ENCODE measurements at places on chromosomes 7 and 10.

GRCh38 chr10:99730026-99730425, 1.9 kb downstream of the COX15 start:
- DNase-seq: no peak

GRCh38 chr10:59702347-59702746, 7.3 kb downstream of the SLC16A9 start:
- DNase-seq: no peak

GRCh38 chr7:33733870-33734650, 171.3 kb upstream of the BMPER start:
- DNase-seq: no peak

DNA sequence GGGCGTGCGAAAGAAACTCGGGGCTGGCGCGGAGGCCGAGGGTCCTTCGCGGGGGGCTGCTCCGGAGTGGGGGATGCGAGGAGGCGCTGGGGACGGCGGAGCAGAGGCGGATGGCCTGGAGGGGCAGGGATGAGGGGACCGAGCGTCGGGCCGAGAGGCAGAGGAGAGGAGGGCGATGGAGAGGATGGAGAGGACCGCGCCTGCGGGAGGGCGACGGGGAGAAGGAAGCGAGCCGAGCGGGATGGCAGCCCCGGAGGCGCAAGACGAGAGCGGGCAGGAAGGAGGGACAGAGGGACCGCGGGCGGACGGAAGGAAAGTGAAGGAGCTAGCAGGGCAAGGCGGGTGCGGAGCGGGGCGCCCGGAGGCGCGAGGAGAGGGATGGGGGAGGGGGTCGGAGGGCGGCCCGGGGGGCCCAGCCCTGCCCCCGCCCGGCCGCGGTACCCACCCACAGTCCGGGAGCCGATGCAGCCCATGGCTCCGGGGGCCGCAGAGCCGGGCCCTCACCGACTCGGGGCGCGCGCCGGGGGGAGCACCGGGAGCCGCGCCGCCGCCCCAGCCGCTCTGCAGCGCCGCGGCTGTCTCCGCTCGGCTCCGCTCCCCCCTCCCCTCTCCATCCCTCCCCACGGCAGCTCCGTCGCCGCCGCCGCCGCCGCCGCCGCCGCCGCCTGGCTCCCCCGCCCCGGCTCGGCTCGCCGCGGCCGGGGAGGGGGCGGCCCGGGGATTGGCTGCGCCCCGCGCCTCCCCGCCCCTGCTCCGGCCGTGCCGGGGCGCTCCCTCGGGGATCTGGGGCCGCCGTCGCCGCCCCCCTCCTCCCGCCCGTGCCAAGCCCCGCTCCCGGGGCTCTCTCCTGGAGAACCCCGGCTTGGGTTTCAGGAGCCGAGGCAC, at the start of gene FAM131B:
FAM131B (minus strand) TSS at position 583 of the 885 bp plus-strand sequence; CDS start at position 473, 110 bp downstream.
- DNase-seq: peak; percentile 76

DNA sequence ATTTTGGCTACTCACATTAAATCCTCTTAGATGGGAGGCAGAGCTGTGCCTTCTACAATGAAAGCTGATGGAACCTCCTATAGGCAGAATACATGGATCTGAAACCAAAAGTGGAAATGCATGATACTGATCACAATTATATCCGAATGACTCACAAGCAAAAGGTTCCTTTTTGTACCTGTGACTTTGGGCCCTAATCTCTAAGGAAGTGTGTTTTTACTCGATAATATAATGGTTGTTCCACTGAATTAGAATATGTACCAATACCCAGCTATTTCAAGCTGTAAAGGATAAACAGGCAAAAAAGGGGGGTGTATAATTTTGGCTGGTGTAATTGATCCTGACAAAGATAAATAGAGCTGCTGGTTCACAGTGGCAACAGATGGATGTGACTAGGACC, 17.6 kb upstream of the LAMB1 start:
- no peak for DNase-seq

- no peak for DNase-seq
These were observed 268.2 kb downstream of the CCDC3 start for GRCh38 chr10:12733271-12733670.

- no peak for DNase-seq
These were observed 569.4 kb downstream of the PTPRN2 start for GRCh38 chr7:158018098-158018762.

DNA sequence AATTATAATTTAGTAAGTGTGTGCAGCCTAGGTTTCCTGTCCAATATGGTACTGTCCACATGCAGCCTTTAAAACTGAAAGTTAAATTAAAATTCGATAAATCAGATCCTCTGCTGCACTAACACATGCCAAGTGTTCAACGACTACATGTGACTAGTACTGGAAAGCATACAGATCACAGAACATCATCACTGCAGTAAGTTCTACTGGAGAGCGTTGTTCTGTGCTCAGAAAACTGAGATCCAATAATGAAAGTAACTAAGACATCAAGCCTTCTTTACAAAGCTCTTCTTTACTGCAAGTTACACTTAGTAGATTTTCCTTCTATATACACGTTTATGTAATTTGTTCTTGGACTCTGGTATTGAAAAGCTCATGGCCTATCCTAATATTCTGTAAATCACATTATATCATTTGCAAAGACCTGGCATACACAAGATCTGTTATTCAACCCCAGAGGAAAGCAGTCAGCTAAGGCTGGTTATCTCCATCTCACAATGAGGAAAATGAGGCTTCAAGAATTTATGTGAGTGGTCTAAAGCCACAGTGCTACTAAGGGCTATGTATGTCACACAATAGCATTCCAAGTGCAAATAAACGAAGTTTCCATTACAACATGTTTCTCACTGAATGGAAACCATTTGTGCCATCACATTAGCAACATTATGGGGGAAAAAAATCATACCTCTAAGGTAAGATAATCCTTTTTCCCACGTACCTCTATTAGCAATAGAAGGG, 77.6 kb downstream of the VPS41 start:
- no peak for DNase-seq

GRCh38 chr7:39554583-39555165, 11.5 kb upstream of the YAE1 start:
- DNase-seq: no peak

DNA sequence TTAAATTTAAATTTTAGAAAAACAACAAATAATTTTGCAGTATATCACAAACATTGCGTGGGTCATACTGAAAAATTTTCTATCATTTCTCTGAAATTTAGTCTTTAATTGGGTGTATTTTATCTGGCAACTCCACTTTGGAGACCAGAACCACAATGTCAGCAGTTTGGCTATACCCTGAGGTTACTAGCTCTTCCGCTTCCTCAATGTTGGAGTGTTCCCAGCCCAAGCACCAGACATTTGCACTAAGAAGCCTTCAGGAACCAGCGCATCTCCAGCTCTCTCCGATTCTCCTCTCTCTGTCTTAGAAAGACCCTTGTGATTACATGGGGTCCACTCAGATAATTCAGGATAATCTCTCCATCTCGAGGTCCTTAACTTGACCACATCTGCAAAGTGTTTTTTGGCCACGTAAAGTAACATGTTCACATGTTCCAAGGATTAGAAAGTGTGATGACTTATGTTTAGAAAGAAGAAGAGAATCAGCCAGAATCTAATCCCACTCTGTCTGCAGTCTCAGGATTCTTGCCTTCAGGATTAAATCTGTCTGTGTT, 43.1 kb upstream of the ADRB1 start:
- DNase-seq: no peak

GRCh38 chr10:102450374-102451104, 804 bp downstream of the C10orf95 start:
- peak; percentile 97 for DNase-seq

DNA sequence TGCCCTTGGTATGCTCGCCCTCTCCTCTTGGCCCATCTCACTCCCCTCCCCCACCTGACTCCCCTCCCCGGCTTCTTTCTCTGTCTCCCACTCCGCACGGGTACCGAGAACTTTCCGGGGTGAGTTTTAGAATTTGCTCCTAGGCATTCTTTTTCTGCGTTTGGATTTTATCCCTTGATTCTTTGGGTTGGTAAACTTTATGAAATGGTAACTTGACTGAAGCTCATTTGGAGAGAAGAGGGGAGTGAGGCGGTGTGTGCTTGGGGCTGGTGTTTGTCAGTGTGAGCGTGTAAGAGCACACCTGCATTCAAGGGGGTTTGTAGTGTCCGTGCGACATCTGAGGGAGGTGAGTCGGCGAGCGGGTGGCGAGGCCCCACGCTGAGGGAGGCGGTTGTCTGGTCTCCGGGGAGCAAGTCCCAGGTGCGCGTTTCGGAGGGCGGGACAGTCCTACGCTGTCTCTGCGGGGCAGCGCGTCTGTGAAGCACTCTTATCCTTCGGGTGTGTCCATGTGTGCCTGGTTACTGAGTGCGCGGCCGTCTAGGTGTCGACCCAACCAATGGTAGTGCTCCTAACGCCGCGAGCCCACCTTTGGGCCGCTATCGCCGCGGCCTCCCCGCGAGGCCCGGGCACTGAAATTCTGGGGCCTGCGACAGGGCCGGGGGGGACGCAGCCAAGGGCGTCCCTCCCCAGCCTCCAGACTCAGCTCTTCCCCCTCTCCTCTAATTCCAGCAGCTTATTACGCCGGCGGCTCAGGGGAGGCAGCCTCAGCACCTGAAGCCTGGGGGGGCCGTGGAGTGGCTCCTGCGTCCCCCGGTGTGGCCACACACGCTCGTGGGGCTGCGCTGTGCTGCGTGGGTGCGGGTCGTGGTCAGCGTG, 2.6 kb upstream of the ZNF503 start:
- no peak for DNase-seq

DNA sequence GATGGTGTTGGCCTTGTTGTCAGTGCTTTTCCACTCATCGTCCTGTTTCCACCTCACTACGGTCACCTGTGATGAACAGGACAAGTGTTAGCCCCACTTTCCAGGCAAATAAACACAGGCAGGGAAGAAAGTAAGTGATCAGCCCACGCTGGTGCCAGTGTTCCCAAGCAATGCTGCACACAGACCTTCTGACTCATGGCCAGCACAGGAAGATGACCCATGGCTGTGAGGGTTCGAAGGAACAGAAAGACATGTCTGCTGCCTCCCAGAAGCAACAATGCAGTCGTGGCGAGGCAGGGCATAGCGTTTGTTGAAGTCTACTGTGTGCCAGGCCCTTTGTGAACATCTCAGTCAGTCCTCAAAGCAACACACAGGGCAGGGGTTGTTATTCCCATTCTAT, 35.7 kb downstream of the SLC29A3 start:
- DNase-seq: no peak

GRCh38 chr7:126720232-126720631, 532.5 kb downstream of the GRM8 start:
- no peak for DNase-seq

DNA sequence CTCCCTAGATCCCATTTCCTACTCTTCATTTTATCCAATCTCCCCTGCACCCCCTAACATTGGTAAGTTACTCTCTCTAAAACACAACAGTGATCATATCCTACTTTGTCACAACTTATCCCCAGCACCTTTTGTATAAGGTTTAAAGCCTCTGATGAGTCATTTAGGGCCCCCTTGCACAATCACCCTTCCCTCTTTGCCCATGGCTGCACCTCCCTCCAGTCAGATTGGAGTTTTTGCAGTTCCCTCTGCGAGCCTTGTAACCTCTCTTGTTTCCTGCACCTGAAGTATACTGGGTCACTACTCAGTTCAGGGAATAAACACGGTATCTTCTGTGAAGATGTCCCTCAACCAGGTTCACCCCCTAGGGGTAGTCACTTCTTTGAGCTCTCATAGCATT, 55.9 kb upstream of the ADRB1 start:
- DNase-seq: no peak

- DNase-seq: no peak
These were observed 407 bp upstream of the MKRN1 start for GRCh38 chr7:140479739-140480084.

DNA sequence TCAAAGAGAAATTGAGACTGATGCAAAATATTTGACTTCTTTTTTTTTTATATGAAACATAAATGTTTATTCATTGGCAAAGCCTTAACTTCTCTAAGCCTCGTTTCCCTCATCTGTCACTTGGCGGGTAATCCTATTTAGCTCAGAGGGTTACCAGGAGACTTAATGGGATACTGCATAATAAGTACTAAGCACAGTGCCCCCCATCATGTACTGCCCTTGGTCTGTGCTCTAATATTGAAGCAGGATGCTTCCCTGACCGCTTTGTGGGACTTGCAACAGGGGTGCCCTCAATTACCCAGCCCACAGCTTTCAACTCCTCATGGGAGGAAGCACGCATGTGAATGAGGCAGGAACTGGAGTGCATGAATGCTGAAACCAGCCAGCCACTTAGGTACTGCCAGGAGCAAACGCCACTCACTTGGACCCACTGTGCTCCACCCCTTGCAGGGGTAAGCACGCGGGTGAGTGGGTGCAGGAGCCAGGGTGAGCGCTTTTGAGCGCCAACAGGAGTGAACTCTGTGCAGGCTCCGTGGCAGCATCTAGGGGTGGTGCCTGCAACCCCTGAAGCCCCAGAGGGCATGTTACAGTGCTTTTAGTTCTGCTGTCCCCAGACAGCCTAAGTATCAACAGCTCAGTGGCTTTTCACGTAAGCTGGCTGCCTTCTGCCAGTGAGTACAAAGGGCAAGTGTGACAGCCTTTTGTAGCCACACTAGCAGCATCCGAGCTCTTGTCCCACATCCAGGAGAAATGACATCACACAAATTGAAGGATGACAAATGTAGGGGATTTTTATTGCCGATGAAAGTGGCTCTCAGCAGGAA, 209.8 kb upstream of the C7orf33 start:
- DNase-seq: no peak

DNA sequence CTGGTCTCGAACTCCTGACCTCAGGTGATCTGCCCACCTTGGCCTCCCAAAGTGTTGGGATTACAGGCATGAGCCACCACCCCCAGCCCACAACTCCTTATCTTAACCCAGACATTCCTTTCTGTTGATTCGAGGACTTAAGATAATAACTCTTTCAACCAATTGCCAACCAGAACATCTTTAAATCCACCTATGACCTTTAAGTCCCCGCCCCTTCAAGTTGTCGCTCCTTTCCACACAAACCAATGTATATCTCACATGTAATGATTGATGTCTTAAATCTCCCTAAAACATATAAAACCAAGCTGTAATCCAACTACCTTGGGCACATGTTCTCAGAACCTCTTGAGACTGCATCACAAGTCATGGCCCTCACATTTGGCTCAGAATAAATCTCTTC, 7.8 kb upstream of the ANKRD2 start:
- no peak for DNase-seq

DNA sequence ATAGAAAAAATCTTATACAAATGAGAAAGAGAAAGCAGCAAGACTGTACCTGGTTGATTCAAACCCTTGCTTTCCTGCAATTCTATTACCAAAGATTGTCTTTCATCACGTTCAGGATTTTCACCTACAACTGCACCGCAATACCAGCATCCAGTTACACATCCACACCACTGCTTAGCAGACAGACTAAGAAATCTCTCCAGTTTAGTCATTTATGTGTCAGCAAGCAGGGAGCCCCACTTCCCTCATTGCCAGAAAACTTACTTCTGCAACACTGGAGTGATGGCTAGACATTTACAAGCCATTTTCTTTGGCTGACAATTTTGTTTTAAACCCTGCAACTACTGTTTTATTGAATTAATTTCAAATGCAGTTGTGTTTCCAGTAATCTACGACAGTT, 359.6 kb upstream of the MEOX2 start:
- DNase-seq: no peak

- peak; percentile 80 for DNase-seq
These were observed 68.8 kb downstream of the OSBPL3 start for GRCh38 chr7:24911213-24911603.

- peak; percentile 8 for DNase-seq
These were observed 177.6 kb upstream of the SLC25A13 start for GRCh38 chr7:96499532-96499931.

All from activated CD4-positive, alpha-beta T cell treated with anti-CD3 and anti-CD28 coated beads, Interleukin-2, amount 10 ng/mL, durations not matched to agents 24 days and 14 days (primary cell).